ENCODE measurements at places on chromosomes 12 and 14.

GRCh38 chr12:104680070-104680469 lies 223.3 kb downstream of the CHST11 start:
- no peaks in the 10 kb centered on the region for H3K36me3 ChIP-seq
- no peak for DNase-seq
- no peaks in the 10 kb centered on the region for H3K27me3 ChIP-seq
- no peak overlapping the region for H3K4me3 ChIP-seq
- no peak overlapping the region for H3K27ac ChIP-seq

DNA sequence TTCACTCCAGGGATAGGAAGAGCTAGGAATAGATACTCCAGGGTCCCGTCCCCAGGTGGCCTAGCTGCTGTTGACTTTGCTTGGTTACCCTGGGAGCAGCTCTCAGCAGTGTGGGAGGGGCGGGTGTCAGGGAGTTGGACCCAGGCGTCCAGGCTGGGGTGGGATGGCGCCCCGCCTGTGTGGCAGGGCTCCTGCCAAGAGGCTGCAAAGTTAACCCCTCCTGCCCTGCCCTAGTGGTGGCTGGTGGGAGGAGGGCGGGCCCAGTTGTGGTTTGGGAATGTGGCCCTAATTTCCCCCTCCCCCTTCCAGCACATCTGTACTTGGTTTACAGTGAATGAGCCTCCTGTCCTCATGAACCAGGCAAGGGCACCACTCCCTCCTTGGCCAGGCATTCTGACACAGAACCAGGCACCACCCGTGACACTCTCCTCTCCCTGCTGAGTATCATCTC lies 1.7 kb upstream of the RARG start:
- no peaks in the 10 kb centered on the region for H3K27me3 ChIP-seq
- H3K4me1 ChIP-seq = peaks cover 24% of the 10 kb centered on the region
- H3K27ac ChIP-seq = peak overlapping the region; percentile 94
- no peaks in the 10 kb centered on the region for H3K36me3 ChIP-seq

DNA sequence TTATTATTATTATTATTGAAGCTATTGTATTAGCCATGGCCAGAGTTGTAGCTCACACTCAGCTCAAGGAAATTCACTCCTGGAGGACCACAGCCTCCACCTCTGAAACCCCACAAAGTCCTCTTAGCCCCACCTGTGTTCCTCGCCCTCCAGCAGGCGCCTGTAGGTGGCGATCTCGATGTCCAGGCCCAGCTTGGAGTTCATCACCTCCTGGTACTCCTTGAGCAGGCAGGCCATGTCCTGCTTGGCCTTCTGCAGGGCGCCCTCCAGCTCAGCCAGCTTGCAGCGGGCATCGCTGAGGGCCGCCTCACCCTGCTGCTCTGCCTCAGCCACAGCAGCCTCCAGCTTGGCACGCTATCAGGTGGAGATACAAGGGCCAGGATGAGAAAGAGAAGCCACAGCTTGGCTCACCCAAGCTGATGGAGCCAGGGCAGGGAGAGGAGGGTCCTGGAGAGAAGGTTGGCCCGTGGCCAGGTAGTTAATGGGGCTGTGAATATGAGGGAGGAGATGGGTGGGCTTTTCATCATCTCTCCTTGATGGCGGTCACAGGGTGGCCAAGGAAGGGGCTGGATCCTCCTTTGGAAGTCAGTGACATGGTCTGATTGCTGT lies 5.1 kb downstream of the KRT85 start:
- no peak overlapping the region for H3K4me3 ChIP-seq
- H3K27ac ChIP-seq = no peak overlapping the region
- no peaks in the 10 kb centered on the region for H3K36me3 ChIP-seq
- H3K27me3 ChIP-seq = peaks cover 38% of the 10 kb centered on the region
- no peak for DNase-seq
- peaks cover 13% of the 10 kb centered on the region for H3K4me1 ChIP-seq

- no peaks in the 10 kb centered on the region for H3K27me3 ChIP-seq
- no peak for DNase-seq
- H3K4me1 ChIP-seq = peaks cover 7% of the 10 kb centered on the region
- peak within 1 kb of the TSS; percentile 83 for H3K4me3 ChIP-seq
- H3K36me3 ChIP-seq = no peaks in the 10 kb centered on the region
- no peak within 1 kb of the TSS for H3K27ac ChIP-seq
Measured at GRCh38 chr12:26195250-26195640, at the start of gene SSPN. Gene SSPN (plus strand): TSS chr12:26195573. CDS start chr12:26195673, 100 bp downstream.

GRCh38 chr14:43651896-43652295 lies 855.2 kb downstream of the FSCB start:
- H3K27ac ChIP-seq = no peak overlapping the region
- no peaks in the 10 kb centered on the region for H3K27me3 ChIP-seq
- H3K4me3 ChIP-seq = no peak overlapping the region
- no peaks in the 10 kb centered on the region for H3K36me3 ChIP-seq
- no peak for DNase-seq
- no peaks in the 10 kb centered on the region for H3K4me1 ChIP-seq

DNA sequence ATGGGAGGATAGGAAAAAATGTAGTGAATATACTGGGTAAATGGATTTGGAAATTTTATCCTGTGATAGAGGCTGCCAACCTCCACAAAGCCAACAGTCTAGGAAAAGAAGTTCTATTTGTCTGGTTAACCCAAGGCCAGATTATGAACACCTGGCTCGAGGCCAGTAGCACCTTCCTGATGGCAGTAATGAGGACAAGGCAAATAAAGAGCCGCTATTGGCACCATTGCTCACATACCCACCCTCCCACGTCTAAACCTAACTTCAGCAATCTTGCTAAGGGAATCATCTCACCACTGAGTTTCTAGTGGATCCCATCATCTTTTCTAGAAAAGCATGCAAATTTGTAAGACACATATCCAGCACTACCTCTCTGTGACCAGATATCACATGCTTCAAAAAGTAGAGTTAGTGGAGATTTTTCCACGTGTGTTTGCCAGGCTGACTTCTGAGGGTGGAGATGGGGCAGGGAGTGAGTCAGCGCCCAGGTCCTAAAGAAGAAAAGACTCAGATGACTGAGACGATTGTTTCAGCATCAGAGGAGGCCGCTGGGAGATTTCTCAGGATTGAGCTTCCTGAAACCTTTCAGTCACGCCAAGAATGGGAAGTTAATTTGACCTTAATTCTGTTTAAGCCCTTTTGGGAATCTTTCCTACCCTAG lies 362.9 kb downstream of the EMP1 start:
- no peaks in the 10 kb centered on the region for H3K36me3 ChIP-seq
- no peak for DNase-seq
- no peak overlapping the region for H3K27ac ChIP-seq
- H3K27me3 ChIP-seq = no peaks in the 10 kb centered on the region

- H3K27me3 ChIP-seq = peaks cover 2% of the 10 kb centered on the region
- H3K4me3 ChIP-seq = no peak overlapping the region
- H3K4me1 ChIP-seq = no peaks in the 10 kb centered on the region
- H3K36me3 ChIP-seq = no peaks in the 10 kb centered on the region
- DNase-seq = no peak
- no peak overlapping the region for H3K27ac ChIP-seq
Measured at GRCh38 chr14:87877877-87878276, 115.1 kb downstream of the GALC start.

GRCh38 chr12:65822732-65823512 lies 1.4 kb upstream of the HMGA2 start:
- peaks cover 40% of the 10 kb centered on the region for H3K27me3 ChIP-seq
- H3K27ac ChIP-seq = no peak overlapping the region
- no peaks in the 10 kb centered on the region for H3K36me3 ChIP-seq
- DNase-seq = no peak

- no peak for DNase-seq
- H3K36me3 ChIP-seq = no peaks in the 10 kb centered on the region
- no peaks in the 10 kb centered on the region for H3K4me1 ChIP-seq
- no peaks in the 10 kb centered on the region for H3K27me3 ChIP-seq
- no peak overlapping the region for H3K4me3 ChIP-seq
- no peak overlapping the region for H3K27ac ChIP-seq
Measured at GRCh38 chr14:55599250-55599879, 19.4 kb downstream of the KTN1 start.

DNA sequence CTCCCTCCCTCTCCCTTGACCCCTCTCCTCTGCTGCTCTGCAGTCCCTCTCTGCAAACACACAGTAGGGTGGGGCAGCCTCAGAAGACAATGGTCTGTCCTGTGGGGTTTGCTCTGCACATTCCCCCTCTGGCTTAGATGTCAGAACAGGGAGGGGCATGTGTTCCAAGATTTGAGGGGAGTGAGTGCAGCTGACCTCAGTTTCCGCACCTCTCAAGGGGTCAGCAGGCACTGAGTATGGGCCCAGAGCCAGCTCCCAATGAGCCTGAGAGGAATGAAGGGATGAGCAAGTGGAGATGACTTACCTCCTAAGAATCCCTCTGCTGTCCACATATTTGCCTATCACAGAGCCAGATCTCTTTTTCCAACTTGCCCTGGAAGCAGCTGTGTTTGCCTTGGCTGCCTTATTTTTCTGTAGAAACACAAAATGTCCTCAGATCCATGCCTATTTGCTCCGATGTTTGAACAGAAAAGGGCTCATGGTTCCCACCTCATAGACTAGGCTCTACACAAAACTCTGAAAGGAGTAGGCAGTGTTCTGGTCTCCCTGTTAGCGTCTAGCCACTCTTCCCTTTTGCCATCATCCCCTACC lies 111.4 kb downstream of the CRACR2A start:
- no peaks in the 10 kb centered on the region for H3K27me3 ChIP-seq
- no peaks in the 10 kb centered on the region for H3K4me1 ChIP-seq
- no peak for DNase-seq
- no peak overlapping the region for H3K27ac ChIP-seq
- H3K36me3 ChIP-seq = peaks cover 8% of the 10 kb centered on the region
- H3K4me3 ChIP-seq = no peak overlapping the region

GRCh38 chr12:115423546-115423987 lies 739.6 kb upstream of the TBX3 start:
- no peak overlapping the region for H3K4me3 ChIP-seq
- no peak overlapping the region for H3K27ac ChIP-seq
- no peaks in the 10 kb centered on the region for H3K36me3 ChIP-seq
- no peaks in the 10 kb centered on the region for H3K4me1 ChIP-seq

DNA sequence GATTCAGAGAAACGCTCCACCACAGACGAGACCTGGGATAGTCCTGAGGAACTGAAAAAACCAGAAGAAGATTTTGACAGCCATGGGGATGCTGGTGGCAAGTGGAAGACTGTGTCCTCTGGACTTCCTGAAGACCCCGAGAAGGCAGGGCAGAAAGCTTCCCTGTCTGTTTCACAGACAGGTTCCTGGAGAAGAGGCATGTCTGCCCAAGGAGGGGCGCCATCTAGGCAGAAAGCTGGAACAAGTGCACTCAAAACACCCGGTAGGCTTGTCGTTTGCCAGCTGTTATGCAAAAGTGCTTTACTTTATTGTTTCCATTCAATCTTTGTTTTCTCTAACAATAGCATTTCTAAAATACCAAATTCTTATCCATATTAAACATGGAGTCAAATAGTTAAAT lies 287.3 kb downstream of the NAV3 start:
- H3K36me3 ChIP-seq = no peaks in the 10 kb centered on the region
- no peaks in the 10 kb centered on the region for H3K27me3 ChIP-seq
- no peak overlapping the region for H3K27ac ChIP-seq
- no peak overlapping the region for H3K4me3 ChIP-seq
- DNase-seq = no peak

- peak overlapping the region; percentile 77 for H3K27ac ChIP-seq
- H3K4me1 ChIP-seq = peaks cover 19% of the 10 kb centered on the region
- H3K4me3 ChIP-seq = no peak overlapping the region
Measured at GRCh38 chr14:64196056-64196455, 98.1 kb downstream of the ESR2 start.

DNA sequence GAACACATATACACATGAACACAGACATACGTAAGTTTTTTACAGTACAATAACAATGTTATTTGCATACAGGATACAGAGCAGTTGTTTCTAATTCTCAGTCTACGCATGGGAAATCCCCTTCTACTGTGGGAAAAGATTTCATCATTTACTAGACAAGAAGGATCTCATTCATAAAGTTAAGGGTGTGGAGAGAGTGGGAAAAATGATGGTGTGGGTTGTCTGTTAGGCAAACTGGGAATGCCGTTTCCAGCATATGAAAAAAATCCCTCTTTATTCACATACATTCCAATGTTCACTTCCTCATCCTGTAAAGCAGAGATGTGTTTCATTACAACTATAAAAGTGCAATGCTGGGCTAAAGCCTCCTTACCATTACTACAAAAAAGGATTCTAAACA lies 120.9 kb downstream of the SINHCAF start:
- no peaks in the 10 kb centered on the region for H3K4me1 ChIP-seq
- H3K36me3 ChIP-seq = no peaks in the 10 kb centered on the region
- H3K27me3 ChIP-seq = no peaks in the 10 kb centered on the region
- no peak overlapping the region for H3K27ac ChIP-seq

GRCh38 chr12:59398164-59398563 lies 197.7 kb upstream of the SLC16A7 start:
- DNase-seq = no peak
- no peak overlapping the region for H3K27ac ChIP-seq
- H3K27me3 ChIP-seq = no peaks in the 10 kb centered on the region

GRCh38 chr12:92065639-92066038 lies 80.0 kb downstream of the BTG1 start:
- H3K36me3 ChIP-seq = no peaks in the 10 kb centered on the region
- peaks cover 7% of the 10 kb centered on the region for H3K4me1 ChIP-seq
- no peak for DNase-seq

DNA sequence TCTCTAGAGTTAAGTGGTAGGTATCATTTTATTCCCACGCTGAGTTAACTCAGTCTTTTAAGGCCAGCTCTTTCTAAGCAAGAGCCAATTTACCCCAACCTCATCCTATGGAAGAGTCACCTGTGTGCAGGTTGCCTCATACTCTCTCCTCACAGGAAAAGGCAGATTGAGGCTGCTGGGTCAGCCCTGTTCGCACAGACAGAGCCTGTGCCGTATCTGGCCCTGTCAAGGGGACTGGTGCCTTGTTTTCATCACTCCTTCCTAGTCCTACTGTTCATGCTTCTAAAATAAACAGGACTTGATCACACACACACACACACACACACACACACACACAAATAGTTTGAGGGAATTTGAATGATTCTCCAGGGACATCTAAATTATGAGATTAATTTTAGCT lies 285.0 kb downstream of the SLC6A15 start:
- no peaks in the 10 kb centered on the region for H3K4me1 ChIP-seq
- DNase-seq = no peak
- no peaks in the 10 kb centered on the region for H3K27me3 ChIP-seq
- H3K36me3 ChIP-seq = no peaks in the 10 kb centered on the region

GRCh38 chr12:56863789-56864188 lies 70.4 kb downstream of the SDR9C7 start:
- no peak for DNase-seq
